Left ventricle myocardium superior (tissue), 1 donor: ENCODE measurements at places on chromosomes 1 and 21.
A peak's percentile ranks its signal among the peaks of the same experiment; 100 is the strongest.

GRCh38 chr1:33456502-33456886, 16.0 kb upstream of the ZSCAN20 start:
- DNase-seq, result no peak

DNA sequence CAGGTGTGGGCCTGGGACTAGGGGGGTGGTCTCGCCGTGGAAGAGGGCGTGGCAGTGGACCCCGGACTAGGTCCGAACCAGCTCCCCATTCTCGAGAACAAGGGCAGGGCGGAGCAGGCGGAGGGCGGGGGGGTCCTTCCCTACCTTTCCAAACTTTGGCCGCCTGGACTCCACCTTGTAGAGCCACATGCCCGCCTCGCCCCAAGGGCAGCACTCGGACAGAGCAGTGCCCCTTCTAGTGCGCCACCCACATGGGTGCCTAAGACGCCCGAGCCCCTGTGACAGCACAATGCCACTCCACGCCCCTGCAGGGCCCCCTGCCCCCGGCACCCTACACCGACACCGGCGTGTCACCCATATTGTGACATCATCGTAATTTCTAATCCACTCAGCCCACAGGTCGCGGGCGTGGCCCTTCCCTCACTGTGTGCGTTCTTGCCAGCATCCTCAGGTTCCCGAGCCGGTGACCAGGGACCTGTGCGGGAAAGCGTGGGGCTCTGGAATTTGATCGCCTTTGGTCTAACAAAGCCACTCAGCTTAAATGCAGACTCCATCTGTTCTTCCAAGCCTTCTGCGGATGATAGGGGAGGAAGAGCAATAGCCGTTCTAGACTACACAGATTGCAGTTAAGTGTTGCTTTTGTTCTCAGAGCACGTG, 553 bp upstream of the STMN1 start:
- DNase-seq, result peak; percentile 40

- no peak for DNase-seq
Measured at GRCh38 chr1:191065771-191066170, 588.1 kb upstream of the BRINP3 start.

DNA sequence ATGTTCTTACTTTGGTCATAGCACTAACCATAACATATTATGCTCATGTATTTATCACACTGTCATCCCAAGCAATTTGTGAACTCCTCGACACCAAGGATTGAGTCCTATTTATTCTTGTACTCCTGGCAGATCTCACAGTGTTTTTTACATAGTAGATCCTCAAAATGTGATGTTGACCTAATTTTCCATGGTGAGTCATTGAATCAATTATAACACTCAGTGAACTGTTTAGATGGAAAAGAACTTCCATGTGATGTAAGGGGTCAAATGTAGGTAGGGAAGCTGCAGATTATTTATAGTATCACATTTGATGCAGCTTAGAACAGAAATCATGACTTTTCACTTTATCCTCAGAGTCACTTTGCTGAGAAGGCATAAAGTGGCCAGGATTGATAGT, 281.9 kb upstream of the ADAMTS5 start:
- DNase-seq, result no peak

DNA sequence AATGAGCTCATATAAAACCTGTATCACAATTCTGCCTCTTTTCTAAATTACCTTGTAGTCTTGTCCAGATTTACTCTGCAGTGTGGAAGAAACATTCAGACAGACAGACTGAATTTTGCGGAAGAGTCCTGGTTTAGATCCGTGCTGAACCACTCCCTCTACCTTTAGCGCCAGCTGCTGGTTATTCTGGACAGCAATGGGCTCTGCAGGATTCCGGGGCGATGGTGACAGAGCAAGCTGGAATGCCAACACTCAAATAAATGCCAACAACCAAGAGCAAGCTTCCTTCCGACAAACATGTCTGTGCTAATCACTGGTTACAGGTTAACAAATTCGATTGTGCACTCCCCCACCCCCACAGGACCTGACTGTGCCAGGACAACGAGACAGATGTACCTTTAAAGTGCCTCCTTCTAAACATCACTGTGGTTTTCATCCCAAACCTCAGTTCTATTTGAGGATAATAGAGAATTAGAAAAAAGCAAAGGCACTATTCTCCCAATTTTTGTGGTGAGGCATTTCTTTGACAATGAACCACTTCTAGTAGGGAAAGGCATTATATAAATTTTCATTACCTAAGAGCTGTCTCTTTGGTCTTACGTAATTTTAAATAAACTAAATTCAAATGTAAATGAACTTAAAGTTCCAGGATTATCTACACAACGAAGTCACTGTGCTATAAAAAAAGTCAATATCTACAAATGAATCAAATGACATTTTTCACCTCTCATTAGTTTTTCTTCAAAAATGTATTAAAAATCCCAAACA, 90.4 kb downstream of the INTS7 start:
- DNase-seq, result no peak

- DNase-seq, result no peak
Measured at GRCh38 chr1:232875536-232875935, 70.3 kb downstream of the MAP10 start.

DNA sequence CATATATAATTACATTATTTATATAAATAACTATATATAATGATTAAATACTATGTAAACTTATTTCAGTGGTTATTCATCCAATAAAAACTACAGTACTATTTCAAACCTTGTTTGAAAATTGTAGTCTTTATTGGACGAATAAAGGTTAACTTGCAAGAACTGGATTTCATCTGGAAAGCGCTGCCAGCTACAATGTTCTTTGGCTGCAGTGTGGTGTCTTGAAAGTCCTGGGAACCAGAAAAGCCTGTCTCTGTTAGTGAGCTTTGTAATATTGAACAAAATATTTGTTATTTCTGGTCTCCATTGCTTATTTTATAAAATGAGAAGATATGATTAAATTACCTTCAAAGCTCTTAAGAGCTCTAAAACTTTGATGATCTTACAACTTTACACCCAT, 763.6 kb downstream of the ADGRL2 start:
- no peak for DNase-seq

DNA sequence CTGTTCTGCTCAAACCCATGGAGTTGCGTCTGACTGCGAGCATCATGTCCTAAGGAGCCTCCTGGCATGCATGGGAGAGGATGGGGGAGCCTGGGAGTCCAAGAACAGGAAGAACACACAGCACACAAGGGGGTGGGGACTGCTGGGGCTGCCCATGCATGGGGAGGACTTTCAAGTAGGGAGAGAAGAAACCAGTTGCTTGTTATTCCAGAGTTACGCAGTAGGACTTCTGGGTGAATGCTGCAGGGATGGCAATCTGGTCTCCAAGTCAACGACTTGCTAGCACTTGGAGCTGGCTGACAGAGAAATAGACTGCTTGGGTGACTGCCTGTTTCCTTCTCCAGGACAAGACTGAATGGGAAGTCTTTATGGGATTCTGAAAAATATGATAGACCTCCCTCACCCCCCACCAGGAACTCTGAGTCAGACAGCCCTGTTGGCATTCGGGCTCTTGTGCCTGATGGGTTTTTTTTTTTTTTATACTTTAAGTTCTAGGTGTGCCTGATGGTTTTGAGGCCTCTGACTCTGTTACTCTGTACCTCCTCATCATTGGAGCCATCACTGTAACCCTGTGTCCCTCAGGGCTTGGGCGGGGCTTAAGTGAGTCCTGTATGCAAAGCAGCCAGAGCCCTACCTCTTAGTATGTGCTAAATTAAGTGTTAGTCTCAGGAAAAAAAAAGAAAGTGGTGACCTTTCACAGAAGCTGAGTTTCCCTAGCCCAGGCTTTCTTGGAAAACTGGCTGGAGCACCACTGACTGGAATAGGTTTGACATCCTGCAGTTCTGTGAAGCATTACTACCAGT, 30.3 kb downstream of the MAP3K21 start:
- no peak for DNase-seq
